ENCODE measurements at places on chromosomes 3 and 15.
A peak's percentile ranks its signal among the peaks of the same experiment; 100 is the strongest.

- no peak for DNase-seq
Observed at GRCh38 chr3:31142139-31142538, 247.7 kb upstream of the GADL1 start.

DNA sequence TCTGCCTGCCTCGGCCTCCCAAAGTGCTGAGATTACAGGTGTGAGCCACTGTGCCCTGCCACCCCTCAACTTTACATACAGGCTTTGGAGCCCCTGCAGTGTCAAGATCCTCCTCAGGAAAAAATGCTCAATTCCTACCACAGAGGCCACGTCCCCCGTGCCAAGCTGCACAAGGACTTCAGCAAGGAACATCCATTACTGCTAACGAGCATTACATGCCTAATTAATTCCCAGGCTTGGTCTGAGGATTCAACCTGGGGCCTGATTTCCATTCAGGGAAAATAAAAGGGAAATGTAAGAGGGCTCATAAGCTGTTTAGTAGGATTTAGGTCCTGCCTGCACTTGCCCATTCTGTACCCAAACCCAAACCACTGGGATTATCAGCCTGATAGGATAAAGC is 161.4 kb downstream of the RAB11A start:
- DNase-seq: no peak

DNA sequence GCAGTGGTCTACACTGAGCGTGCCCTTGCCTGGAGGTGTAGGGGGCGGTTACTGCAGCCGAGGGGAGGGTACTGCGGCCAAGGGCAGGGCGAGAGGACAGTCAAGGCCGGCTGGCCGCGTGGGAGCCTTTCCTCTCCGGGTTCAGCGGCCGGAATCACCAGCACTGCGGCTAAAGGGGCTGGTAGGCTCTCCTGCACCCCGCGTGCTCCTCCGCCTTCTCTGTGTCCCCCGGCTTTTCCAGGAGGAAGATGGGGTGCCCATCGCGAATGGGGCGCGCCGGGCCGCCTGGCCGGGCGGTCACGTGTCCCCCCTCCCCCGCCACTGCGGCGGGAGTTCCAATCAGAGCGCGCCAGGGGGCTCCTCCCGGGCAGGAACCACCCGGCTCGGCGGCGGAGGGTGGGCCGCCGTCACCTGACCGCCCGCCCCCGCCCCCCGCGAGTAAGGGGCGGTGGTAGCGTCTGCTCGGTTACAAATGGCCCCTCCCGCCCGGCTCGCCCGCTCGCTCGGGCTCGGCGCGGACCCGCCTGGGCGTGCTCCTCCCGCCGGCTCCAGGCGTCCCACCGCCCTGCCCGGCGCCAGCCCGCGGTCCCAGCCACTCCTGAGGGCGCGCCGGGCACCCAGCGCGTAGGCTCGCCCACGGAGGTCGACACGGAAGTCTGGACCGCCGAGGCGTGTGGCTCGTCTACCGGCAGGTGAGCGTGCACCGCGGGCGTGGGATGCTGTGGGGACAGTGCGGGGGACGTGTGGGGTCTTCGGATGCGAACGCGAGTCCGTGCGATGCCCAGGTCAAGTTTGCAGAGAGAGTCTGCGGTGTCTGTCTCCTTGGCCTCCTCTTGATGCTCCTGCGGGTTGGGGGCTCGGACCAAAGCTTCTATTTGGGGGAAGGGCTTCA is 242.6 kb upstream of the TOPAZ1 start:
- DNase-seq: peak; percentile 48

DNA sequence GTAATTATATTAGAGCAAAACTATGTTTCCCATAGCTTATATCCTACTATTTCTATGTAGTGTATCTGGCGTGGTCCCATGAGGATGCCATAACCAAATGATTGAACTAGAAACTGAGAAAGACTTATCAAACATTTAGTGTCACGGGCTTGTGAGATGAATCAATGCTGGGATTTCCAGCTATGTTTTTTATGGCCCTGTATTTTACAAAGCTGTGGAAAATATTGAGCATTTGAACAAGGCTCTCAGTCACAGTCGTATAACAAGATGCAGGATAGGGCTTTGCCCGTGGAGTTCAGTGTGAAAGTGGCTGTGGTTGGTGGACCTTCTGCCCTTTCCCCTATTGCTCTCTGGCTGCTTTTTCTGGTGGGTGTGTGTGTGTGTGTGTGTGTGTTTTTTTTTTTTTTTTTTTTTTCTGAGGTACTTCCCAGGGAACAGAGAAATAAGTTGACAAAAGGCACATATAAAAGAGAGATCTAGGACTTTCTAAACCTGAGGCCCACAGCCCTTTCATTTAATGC is 60.7 kb downstream of the CACNA1D start:
- no peak for DNase-seq

DNA sequence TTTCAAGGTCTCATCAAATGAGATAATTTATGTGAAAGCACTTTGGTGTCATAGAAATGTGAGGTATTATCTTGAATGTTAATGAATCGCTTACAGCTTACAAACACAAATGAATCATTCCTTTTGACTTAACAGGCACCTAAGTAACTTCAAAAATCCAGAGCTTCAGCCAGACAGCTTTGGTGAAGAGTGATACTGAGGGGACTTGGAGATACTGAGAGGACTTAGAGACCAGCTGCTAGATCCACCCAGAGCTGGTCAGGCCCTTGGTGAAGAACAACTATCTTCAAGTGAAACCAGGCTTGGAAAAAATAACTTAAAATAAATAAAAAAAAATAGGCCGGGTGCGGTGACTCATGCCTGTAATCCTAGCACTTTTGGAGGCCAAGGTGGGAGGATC is 16.2 kb upstream of the ZFYVE19 start:
- no peak for DNase-seq

- no peak for DNase-seq
Observed at GRCh38 chr15:92904722-92905571, 4.8 kb downstream of the CHD2 start.

All from RCC 7860 (cell line).